Brain (organoid and tissue), 16 donors: ENCODE measurements at places on chromosomes 2 and 18. TPM values are rescaled to one million over a fixed set of nuclear protein-coding genes. Genes with fewer than 3 reads are reported as not detected.

DNA sequence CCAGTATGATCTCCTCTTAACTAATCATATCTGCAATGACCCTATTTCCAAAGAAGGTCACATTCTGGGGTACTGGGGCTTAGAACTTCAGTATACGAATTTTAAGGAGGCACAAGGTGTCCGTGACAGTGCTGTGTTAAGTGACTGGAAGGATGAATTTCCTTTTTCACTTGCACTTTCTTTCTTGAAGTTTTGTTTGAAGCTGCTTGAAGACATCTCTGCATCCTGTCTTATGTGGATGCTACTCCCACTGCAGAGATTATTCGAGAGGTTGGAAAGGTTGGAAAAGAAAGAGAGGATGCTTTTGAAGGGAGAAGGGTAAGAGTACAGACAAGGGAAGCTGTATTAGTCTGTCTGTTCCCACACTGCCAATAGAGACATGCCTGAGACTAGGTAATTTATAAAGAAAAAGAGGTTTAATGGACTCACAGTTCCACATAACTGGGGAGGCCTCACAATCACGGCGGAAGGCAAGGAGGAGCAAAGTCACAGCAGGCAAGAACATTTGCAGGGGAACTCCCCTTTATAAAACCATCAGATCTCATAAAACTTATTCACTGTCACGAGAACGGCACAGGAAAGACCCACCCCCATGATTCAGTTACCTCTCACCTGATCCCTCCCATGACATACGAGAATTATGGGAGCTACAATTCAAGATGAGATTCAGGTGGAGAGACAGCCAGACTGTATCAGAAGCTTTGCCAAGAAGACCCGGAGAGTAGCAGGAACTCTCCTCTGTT, 3.6 kb upstream of the RNF144A start:
- DNase-seq: no peak

GRCh38 chr2:36403675-36404230, 48.2 kb downstream of the CRIM1 start:
- no peak for DNase-seq

Gene C2orf78
- not detected for polyA plus RNA-seq

DNA sequence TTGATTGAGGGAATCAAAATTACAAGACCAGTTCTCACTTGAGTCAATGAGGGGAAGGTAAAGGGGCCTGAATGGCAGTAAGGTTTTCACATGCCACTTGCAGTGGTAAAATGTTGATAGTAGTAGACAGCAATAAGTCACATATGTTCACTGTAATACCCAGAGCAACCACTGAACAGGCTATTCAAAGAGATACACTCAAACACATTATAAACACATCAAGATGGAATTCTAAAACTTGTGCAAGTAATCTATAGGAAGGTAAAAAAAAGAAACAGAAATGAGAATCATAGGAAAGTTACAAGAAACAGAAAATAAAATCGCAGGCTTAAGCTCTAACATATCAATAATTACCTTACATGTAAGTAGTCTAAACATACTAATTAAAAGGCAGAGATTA, 86.6 kb upstream of the AFF3 start:
- DNase-seq: no peak

Gene G6PC2
- polyA plus RNA-seq: not detected

Gene STAT4
- polyA plus RNA-seq: 2.0 TPM

GRCh38 chr2:156892467-156893281, 364.8 kb upstream of the GALNT5 start:
- peak; percentile 86 for DNase-seq
